Amygdala (tissue), 56 donors: ENCODE measurements at places on chromosomes 3 and 15.

DNA sequence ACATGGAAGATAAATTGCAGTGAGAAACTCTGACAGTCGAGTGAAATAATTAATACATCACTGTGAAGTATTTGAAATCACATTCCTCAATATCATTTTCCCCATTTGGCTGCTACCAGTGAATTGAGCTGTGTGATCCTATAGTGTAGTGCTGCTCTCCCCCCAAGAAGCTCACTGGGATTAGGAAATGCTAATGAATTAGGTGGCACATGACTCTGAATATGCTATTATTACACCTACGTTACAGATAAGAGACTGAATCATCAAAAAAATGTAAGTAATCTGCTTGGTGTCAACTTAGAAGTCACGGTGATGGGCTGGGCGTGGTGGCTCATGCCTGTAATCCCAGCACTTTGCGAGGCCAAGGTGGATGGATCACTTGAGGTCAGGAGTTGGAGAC is 34.7 kb upstream of the SYNM start:
- no peak for DNase-seq

DNA sequence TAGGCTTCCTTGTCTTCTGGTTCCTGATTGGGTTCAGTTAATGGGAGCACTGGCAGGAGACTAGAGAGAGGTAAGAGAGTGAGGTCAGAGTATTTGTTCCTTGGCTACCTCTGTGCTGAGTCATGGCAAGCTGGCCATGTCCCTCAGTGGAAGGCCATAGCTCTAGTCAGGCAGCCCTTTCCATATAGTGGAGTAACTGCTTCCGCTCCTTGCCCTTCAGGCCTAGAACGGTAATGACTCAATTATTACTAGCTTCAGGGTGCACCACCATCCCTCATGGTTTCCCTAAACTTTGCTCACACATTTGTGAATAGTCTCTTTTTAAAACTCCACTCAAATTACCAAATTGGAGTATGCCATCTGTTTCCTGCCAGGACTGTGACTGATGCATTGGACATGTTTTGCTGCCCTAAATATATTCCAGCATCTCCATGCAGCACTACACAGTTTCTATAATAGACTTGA is 10.5 kb upstream of the ANO10 start:
- no peak for DNase-seq

GRCh38 chr3:115322901-115323300 is 175.8 kb upstream of the ZBTB20 start:
- no peak for DNase-seq

- no peak for DNase-seq
Observed at GRCh38 chr3:104298662-104299061, 1068.0 kb upstream of the ALCAM start.

- no peak for DNase-seq
Observed at GRCh38 chr3:122857019-122857418, 62.1 kb downstream of the SLC49A4 start.

DNA sequence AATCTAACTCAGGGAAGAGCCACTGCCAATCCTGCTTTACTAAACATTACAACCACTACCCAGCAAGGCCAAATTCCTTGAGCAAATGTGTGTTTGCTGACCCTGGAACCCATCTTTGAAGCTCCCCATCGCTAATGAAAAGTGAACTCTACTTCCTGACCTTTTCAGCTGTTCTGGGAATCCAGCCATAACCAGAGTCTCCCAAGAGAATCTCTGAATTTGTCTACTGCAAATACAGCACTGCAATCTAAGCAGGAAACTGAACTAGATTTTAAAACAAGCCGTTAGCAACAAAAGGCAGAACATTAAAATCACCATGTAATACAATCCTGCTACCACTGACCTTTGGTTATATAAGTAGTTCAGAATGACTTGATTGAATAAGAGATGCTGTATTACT is 309.2 kb downstream of the MAGI1 start:
- no peak for DNase-seq

GRCh38 chr3:95655363-95655986 is 1158.9 kb upstream of the EPHA6 start:
- no peak for DNase-seq

DNA sequence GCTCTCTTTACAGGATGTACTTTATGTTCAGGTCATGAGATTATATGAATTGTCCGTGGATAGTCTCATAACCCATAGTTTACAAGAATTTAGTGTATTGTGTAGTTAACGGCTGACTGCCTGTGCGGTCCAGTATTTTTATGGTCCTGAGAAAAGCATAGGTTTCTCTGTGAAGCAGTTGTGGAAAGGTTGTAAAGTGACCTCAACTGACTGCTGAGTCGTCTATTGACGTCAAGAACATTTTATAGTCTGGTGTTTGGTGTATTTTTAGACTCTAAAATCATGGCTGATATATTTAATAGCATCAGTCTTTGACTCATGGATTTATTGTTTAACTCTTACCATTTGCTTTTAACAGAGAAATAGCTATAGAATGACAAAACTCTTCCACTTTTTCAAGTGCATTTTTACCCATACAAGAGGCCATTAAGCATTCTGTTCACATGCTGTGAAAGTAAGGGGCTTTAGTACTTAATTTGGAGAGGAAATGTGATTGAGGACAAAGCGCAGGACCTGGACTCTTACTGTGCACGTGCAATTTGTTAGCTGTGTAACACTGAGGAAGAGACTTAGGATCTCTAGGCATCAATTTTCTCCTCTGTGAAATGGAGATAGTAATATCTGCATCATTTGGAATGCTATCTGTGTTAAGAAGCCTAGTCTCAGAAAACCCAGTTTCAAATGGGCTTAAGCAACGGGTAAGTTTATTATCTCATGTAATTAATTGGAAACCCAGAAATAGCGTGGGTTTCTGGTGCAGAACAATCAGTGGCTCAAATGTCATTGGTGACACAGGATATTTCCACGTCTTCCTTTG is 240.8 kb downstream of the NFKBIZ start:
- no peak for DNase-seq
